ENCODE measurements at places on chromosomes 12 and 14. TPM values are rescaled to one million over a fixed set of nuclear protein-coding genes. Genes with fewer than 3 reads are reported as not detected.

Gene IGF1
- total RNA-seq, result 0.88 TPM

GRCh38 chr14:24858052-24858451 lies 191.9 kb downstream of the STXBP6 start:
- H3K4me3 ChIP-seq, result no peak overlapping the region
- H3K4me1 ChIP-seq, result no peaks in the 10 kb centered on the region
- no peaks in the 10 kb centered on the region for H3K36me3 ChIP-seq
- no peak overlapping the region for H3K27ac ChIP-seq
- no peak for DNase-seq
- no peaks in the 10 kb centered on the region for H3K27me3 ChIP-seq

Gene ABCD2
- total RNA-seq, result under 0.01 TPM

DNA sequence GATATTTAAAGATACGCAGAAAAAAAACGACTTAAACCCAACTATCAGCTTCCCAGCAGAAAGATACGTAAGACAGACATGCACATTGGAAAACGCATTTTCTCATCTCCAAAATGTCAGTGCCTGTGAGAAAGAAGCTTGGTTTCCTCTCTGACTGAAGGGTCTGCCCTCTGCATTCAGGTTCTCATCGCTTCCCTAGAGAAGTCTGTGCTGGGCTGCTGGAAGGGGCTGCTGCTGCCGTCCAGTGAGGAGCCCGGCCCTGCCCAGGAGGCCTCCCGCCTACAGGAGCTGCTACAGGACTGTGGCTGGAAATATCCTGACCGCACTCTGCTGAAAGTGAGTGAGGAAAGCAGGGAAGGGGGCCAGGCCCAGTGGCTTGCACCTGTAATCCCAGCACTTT lies 4.7 kb upstream of the PFDN5 start:
- peak; percentile 78 for DNase-seq
- H3K4me1 ChIP-seq, result peaks cover 25% of the 10 kb centered on the region
- no peak overlapping the region for H3K4me3 ChIP-seq
- H3K36me3 ChIP-seq, result peaks cover 13% of the 10 kb centered on the region
- H3K27me3 ChIP-seq, result no peaks in the 10 kb centered on the region

Gene RPGRIP1
- total RNA-seq, result under 0.01 TPM

DNA sequence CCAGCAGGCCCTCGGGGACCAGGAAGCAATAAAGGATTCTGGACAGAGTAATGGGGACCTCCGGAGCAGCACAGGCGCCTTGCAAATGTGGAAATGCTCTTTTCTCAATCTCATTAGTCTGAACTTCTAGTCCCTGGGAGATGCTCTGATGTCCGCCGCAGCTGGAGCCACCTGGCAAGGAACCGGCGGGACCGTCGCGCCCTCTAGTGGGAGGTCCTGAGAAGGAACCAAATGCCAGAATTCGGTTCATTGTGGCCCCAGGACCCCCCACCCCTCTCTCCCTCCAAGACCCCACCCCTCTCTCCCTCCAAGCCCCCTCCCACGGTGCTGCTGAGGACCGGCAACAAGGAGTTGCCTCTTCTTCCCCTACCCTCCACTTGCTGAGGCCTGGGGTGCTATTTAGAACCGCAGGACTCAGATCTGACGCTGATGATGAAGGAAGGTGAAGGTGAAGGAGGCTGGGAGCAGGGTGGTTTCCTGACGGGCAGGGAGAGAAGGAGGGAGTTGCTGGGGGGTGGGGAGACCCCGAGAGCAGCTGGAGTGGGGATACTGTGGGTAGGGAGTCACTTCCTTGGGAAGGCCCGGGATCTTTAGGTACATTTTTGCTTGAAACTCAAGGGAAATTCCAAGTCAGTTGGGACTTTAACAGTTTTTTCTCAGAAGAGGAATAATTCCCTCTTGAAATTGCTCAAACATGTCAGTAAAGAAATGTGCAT lies 42.5 kb downstream of the SMIM41 start:
- no peaks in the 10 kb centered on the region for H3K36me3 ChIP-seq
- peak; percentile 96 for DNase-seq
- H3K27me3 ChIP-seq, result peaks cover 17% of the 10 kb centered on the region
- H3K4me3 ChIP-seq, result no peak overlapping the region
- H3K4me1 ChIP-seq, result no peaks in the 10 kb centered on the region

Gene SLC38A4
- total RNA-seq, result 1.2 TPM

DNA sequence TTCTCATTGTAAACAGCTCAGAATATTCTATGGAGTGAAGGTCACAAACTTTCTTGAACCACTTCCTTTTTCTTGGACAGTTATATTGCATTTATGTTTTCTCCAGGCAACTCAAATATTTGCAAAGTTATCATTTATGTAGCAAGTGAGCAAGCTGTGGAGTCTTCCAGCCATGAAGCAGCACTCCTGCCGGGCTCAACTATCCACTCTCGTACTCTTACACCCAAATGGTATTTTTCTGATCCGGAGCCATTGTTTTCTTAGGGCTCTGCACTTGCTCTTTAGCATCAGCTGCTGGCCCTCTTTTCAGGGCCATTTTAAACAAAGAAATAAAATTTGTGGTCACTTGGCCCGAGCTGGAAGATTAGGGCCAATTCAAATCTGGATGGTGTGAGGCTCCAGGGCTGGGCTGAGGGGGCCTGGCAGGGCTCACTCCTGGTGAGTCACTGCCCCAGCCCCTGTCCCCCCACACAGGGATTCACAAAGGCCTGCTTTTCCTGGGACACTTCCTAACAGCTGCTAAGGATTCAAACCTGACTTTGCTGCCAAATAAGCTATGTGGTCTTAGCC lies 19.7 kb downstream of the SYNE3 start:
- H3K27me3 ChIP-seq, result no peaks in the 10 kb centered on the region
- H3K4me3 ChIP-seq, result no peak overlapping the region
- peaks cover 27% of the 10 kb centered on the region for H3K4me1 ChIP-seq
- H3K36me3 ChIP-seq, result no peaks in the 10 kb centered on the region

GRCh38 chr12:25186038-25186787 lies 8.7 kb downstream of the DNAI7 start:
- H3K4me3 ChIP-seq, result no peak overlapping the region
- H3K36me3 ChIP-seq, result no peaks in the 10 kb centered on the region
- no peaks in the 10 kb centered on the region for H3K27me3 ChIP-seq
- peaks cover 29% of the 10 kb centered on the region for H3K4me1 ChIP-seq
- DNase-seq, result peak; percentile 38

Gene HEBP1
- 20.3 TPM for total RNA-seq

Gene PTPN6
- total RNA-seq, result 0.36 TPM

DNA sequence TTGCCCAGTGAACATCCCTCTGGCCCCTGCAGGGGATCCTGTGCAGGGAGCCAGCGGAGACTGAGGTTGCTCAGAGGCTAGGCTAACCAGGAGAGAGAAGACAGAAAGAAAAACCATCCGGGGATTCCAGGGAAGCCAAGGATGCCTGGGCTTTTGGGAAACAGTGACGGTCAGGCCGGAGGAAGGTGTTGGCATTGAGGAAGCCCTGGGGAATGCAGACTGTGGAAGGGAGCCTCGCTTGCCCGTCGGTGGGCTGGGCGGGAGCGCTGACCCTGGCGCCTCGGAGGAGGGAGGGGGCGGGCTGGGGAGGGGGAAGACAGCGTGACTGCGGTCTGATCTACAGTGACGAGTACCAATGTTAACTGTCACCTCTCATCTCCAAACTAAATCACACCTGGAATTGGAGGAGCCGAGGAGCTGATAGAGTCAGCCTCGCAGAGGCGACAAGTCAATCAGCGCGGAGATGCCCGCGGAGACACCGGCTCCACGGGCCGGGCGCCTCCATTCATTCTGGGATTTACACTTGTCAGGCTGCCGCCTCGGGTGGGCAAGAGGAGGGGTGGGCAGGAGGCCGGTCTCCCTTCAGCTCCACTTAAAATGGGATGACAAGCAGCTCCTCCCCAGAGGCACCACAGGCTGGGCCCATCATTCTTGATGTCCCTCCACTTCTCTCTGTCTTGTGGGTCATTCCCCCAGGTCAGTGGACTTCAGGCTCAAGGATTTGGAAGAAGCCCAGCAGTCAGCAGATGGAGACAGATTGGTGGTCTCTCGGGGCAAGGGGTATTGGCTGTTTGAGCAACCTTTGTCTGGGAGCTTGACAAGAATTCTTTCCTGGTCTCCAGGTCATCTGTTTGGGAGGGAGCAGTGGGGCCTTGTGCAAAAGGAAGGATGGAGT lies 20.4 kb upstream of the GPATCH2L start:
- no peaks in the 10 kb centered on the region for H3K36me3 ChIP-seq
- peaks cover 14% of the 10 kb centered on the region for H3K27me3 ChIP-seq
- no peaks in the 10 kb centered on the region for H3K4me1 ChIP-seq
- DNase-seq, result no peak
- no peak overlapping the region for H3K27ac ChIP-seq

- peaks cover 10% of the 10 kb centered on the region for H3K4me1 ChIP-seq
- H3K27ac ChIP-seq, result no peak overlapping the region
These were observed 12.8 kb downstream of the SH2B3 start for GRCh38 chr12:111418594-111418880.

Gene TMEM106C
- 57.5 TPM for total RNA-seq

Gene PPP1R1A
- 0.36 TPM for total RNA-seq

Measured in osteoblast (primary cell).